WTC11 (cell line): ENCODE measurements at places on chromosomes 2 and 18. TPM values are rescaled to one million over a fixed set of nuclear protein-coding genes. Genes with fewer than 3 reads are reported as not detected.

GRCh38 chr2:77119333-77119732 is 402.8 kb downstream of the LRRTM4 start:
- H3K4me3 ChIP-seq: no peak overlapping the region
- no peak for DNase-seq
- H3K36me3 ChIP-seq: peaks cover 19% of the 10 kb centered on the region
- H3K27me3 ChIP-seq: no peaks in the 10 kb centered on the region
- no peak overlapping the region for H3K27ac ChIP-seq

GRCh38 chr2:133717497-133717896 is 149.2 kb upstream of the NCKAP5 start:
- no peak overlapping the region for H3K4me3 ChIP-seq
- H3K4me1 ChIP-seq: 0 out of 2 replicates have a peak, but pooled peaks cover 3% of the 10 kb centered on the region
- 0 out of 2 replicates have a peak, but pooled peaks cover 3% of the 10 kb centered on the region for H3K36me3 ChIP-seq
- peaks cover 2% of the 10 kb centered on the region; the same call in 1 of the 2 replicates for H3K27me3 ChIP-seq

DNA sequence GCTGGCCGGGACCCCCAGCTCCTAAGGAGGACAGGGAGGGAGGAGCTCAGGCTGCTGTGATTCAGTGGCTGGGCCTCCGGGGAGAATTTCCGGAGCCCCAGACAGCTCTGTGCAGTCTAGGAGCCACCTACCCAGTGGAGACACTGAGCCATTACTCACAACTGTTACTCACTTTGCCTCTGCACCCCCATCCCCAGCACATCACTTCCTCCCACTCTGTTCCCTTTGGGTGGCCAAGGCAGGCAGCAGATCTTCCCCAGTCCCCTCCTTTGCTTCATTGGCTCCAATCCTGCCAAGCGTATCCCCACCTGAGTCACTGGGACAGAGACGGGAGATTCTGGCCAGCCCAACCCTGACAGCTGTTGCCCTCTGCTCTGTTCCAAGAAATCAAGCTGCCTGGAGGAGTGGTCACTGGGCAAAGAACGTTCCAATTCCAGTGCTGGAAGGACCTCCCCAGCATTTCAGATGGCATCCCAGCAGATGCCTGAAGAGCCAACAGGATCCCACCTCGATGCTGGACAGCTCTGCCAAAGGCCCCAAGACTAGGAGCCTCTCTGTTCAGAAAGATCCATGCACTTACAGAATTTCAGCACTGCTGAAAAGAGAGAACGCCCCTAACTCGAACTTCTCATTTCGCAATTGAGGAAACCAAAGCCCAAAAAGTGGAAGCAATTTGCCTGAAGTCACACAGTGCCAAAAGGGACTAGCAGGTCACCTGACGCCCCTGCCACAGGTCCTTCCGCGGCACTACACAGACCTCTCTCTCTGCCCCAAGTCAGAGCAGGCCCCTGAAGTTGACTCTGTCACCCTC is 68.3 kb downstream of the TNS1 start:
- 0 out of 2 replicates have a peak overlapping the region, but pooled peaks have one; percentile 41 for H3K27ac ChIP-seq
- no peaks in the 10 kb centered on the region for H3K36me3 ChIP-seq
- peaks cover 65% of the 10 kb centered on the region for H3K4me1 ChIP-seq
- H3K27me3 ChIP-seq: no peaks in the 10 kb centered on the region; the same call in 1 of the 2 replicates
- H3K4me3 ChIP-seq: no peak overlapping the region

- H3K36me3 ChIP-seq: no peaks in the 10 kb centered on the region
- no peak overlapping the region for H3K4me3 ChIP-seq
- H3K27me3 ChIP-seq: no peaks in the 10 kb centered on the region; the same call in 1 of the 2 replicates
- H3K27ac ChIP-seq: no peak overlapping the region
- DNase-seq: no peak
These were observed 30.3 kb upstream of the IL37 start for GRCh38 chr2:112880696-112881095.

GRCh38 chr2:160742667-160743066 is 249.1 kb upstream of the RBMS1 start:
- no peaks in the 10 kb centered on the region for H3K4me1 ChIP-seq
- no peaks in the 10 kb centered on the region for H3K36me3 ChIP-seq
- no peaks in the 10 kb centered on the region for H3K27me3 ChIP-seq
- no peak for DNase-seq
- no peak overlapping the region for H3K4me3 ChIP-seq

DNA sequence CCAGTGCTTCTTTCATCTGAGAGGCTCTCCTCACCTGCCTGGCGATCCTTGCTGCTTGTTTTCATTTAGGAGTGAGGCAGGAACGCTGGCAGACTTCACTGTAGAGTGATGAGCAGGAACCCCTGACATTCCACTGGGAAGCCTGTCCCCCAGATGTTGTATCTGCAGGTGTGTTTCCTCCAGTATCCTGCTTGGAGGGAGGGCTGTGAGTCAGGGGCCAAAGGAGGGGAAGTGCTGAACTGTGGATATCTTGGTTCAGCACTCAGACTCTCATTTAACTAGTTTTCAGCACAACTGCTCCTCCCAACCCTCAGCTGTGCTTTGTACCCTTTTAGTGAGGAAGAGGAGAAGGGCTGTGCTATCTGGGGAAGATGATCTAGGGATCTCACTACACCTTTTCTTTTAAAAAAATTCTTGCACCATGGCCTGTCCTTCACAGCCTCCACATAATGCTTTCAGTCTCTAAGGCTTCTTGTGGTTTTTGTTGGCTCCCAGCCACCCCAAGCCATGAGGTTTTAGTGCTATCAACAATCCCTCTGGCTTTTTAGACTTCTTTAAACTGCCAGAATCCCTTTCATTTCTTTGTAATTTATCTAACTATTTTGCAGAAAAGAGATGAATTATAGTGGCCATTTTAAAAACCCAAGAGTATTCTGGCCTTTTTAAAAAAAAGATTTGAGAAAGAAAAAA is 11.2 kb downstream of the ANKAR start:
- DNase-seq: peak; percentile 23
- no peaks in the 10 kb centered on the region for H3K36me3 ChIP-seq
- H3K4me1 ChIP-seq: peaks cover 7% of the 10 kb centered on the region
- H3K27ac ChIP-seq: 0 out of 2 replicates have a peak overlapping the region, but pooled peaks have one; percentile 46
- H3K27me3 ChIP-seq: no peaks in the 10 kb centered on the region

GRCh38 chr2:109722026-109722425 is 72.1 kb upstream of the RGPD5 start:
- no peak overlapping the region for H3K4me3 ChIP-seq
- H3K27ac ChIP-seq: no peak overlapping the region
- no peak for DNase-seq
- H3K4me1 ChIP-seq: peaks cover 5% of the 10 kb centered on the region; the same call in 1 of the 2 replicates
- H3K27me3 ChIP-seq: no peaks in the 10 kb centered on the region

DNA sequence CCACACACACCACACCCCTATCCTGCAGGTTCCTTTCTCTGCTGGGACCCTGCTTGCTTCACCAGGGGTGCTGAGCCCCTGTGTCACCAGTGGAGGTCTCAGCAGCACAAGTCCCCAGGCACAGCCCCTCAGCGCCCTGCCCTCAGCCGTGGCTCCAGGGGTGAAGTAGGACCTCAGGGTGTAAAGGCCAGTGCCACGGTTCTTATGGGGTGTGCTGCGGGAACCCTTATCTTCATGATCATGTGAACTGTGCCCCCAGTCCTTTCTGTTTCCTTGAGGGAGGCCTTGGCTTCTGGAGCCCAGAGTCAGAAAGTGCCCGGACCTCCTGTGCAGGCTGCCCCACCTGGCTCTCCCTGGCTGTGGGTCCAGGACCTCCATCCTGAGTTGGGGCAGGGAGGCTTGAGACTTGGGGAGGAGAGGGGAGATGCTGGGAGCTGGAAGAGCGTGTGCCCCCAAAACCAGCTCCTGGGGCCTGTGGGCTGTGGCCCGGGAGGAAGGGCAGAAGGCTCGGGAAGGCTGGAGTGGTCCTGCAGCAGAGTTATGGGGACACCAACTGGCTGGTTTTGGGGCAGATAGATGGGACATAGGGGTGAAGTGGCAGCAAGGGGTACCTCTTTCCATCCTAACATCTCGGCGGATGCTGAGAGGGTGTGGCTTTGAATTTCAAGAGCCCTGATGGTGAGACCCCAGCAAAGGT is 20.2 kb upstream of the KLF11 start:
- no peak overlapping the region for H3K27ac ChIP-seq
- no peaks in the 10 kb centered on the region for H3K4me1 ChIP-seq
- no peaks in the 10 kb centered on the region for H3K36me3 ChIP-seq
- no peak for DNase-seq
- H3K4me3 ChIP-seq: no peak overlapping the region

- peaks cover 2% of the 10 kb centered on the region; the same call in 1 of the 2 replicates for H3K36me3 ChIP-seq
- H3K27ac ChIP-seq: no peak overlapping the region
- H3K4me3 ChIP-seq: no peak overlapping the region
- no peak for DNase-seq
- peaks cover 20% of the 10 kb centered on the region for H3K4me1 ChIP-seq
- H3K27me3 ChIP-seq: peaks cover 22% of the 10 kb centered on the region
These were observed 10.6 kb downstream of the DNAJB2 start for GRCh38 chr2:219289537-219290361.

- no peaks in the 10 kb centered on the region for H3K27me3 ChIP-seq
- H3K4me3 ChIP-seq: no peak overlapping the region
- H3K4me1 ChIP-seq: peaks cover 5% of the 10 kb centered on the region
- H3K27ac ChIP-seq: no peak overlapping the region
- no peak for DNase-seq
- H3K36me3 ChIP-seq: no peaks in the 10 kb centered on the region
These were observed 4.4 kb upstream of the SERPINB5 start for GRCh38 chr18:63472380-63472779.

DNA sequence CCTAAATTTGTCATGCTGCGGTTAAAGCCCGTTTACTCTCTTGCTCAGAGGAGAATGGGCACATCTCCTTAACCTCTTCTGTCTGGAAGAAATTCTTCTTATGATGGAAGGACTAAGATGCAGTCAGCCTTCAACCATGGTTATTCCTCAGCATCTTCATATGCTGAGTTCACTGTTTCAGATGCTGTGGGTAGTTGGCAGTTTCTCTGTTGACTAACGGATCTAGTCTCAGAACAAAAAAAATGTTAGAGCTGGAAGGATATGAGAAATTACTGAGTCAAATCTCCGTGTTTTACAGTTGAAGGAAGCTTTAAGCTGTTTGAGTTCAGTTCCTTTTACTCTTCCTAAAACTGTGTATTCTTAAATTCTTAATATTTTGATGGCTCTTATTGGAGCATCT is 43.6 kb upstream of the PGAP1 start:
- H3K4me1 ChIP-seq: peaks cover 28% of the 10 kb centered on the region
- H3K27me3 ChIP-seq: no peaks in the 10 kb centered on the region
- DNase-seq: no peak
- peak overlapping the region; percentile 58 for H3K27ac ChIP-seq
- peaks cover 16% of the 10 kb centered on the region for H3K36me3 ChIP-seq

DNA sequence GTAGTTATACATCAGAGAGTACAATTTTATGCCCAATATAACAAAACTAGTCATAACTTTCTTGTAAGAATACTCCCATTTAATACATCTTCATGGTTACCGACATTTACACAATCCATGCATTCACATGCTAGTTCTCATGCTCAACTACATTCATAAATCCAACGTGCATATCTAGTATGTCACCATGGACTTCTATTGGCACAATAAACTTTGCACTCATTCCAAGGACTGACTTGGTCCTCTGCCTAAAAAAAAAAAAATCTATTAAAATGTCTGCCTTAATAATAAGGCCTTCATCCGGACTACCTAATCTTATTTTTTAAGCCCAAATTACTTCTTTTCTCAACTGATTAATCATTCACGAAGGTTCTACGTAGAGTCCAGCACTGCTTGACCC is 107.8 kb upstream of the PGAP1 start:
- H3K27me3 ChIP-seq: no peaks in the 10 kb centered on the region; the same call in 1 of the 2 replicates
- DNase-seq: no peak
- H3K4me3 ChIP-seq: no peak overlapping the region
- H3K36me3 ChIP-seq: no peaks in the 10 kb centered on the region

GRCh38 chr2:207670887-207671286 is 40.6 kb upstream of the CCNYL1 start:
- peaks cover 34% of the 10 kb centered on the region for H3K4me1 ChIP-seq
- H3K4me3 ChIP-seq: no peak overlapping the region
- no peaks in the 10 kb centered on the region for H3K27me3 ChIP-seq

DNA sequence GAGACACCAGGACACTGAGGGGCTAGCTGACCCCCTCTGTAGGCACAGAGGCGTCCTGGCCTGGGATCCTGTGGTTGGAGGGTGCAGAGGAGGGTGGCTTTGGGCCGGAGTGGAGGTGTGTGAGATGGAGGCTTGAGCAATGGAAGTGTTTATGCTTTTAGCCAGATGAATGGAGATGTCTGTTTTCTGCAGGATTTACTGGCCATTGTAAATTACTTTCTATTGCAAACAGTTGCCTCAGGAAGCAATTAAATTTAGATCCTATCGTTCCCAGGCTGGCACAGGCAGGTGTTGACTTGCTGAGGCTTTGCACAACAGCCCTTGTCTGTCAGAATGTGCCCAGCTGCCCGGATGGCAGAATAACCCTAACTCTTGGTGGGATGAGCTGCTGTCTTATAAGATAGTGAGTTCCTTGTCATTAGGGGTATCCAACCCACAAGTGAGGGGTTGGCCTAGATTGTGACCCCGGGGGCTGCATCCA is 1.8 kb upstream of the ARID5A start:
- H3K27ac ChIP-seq: no peak overlapping the region
- H3K4me3 ChIP-seq: no peak overlapping the region
- peaks cover 45% of the 10 kb centered on the region for H3K4me1 ChIP-seq
- no peak for DNase-seq
- H3K36me3 ChIP-seq: no peaks in the 10 kb centered on the region

GRCh38 chr2:69411120-69411519 is 24.1 kb upstream of the GFPT1 start:
- peaks cover 21% of the 10 kb centered on the region for H3K36me3 ChIP-seq
- H3K4me1 ChIP-seq: no peaks in the 10 kb centered on the region
- H3K27me3 ChIP-seq: no peaks in the 10 kb centered on the region
- no peak overlapping the region for H3K4me3 ChIP-seq

DNA sequence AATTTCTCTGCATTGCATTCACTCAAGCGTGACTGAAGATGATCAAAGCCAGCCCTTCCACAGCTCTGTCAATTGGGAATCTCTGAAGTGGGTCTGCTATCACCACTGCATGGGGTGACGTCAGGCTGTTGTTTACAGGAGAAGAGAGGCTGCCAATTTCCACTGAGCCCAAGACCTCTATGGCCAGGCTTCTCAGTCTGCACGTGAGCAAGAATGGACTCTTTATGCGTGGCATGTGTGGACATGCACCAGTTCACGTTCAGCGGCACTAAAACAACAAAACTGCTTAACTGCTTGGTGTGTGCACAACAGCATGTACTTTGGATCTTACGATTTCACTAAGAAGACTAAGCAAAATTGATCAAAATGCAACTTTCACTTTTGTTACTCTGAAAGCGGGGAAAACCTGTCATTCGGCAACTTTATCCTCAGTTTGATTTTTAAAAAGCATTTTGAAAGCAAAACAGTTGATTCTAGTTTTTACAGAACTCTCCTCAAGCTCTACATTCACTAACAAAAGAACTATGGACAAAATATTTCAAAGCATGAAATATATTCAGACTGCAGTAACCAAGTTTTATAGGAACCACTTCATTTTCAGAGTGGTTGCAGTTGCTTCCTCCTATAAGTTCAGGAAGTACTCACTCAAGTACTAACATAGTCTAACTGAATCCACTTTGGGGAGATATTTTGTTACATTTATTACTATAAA is 77.0 kb upstream of the SERTAD2 start:
- H3K36me3 ChIP-seq: no peaks in the 10 kb centered on the region
- no peaks in the 10 kb centered on the region for H3K27me3 ChIP-seq
- peaks cover 33% of the 10 kb centered on the region for H3K4me1 ChIP-seq
- H3K27ac ChIP-seq: peak overlapping the region; percentile 36

Gene SCN9A
- 7.3 to 9.8 TPM (median 8.2 TPM) in 3 replicates for total RNA-seq

Gene KCNK3
- total RNA-seq: 0.22 to 0.30 TPM (median 0.30 TPM) in 3 replicates

Gene TOGARAM2
- 0.62 to 1.0 TPM (median 1.0 TPM) in 3 replicates for total RNA-seq

Gene KCNIP3
- 2.1 to 3.3 TPM (median 3.1 TPM) in 3 replicates for total RNA-seq

Gene DTNB
- 39.9 to 46.3 TPM (median 44.5 TPM) in 3 replicates for total RNA-seq

Gene SIGLEC15
- total RNA-seq: 0.30 to 0.48 TPM in 2 of 3 replicates, not detected in the other

Gene DSG2
- total RNA-seq: 113 to 117 TPM (median 113 TPM) in 3 replicates

Gene HTR2B
- not detected in 3 replicates for total RNA-seq
